Activated T-cell treated with anti-CD3 and anti-CD28 coated beads, Interleukin-2, amount 50 U/mL, for 24 hours (primary cell): ENCODE measurements at places on chromosomes 1 and 21.
A peak's percentile ranks its signal among the peaks of the same experiment; 100 is the strongest.

GRCh38 chr1:201276891-201277290 is 6.4 kb upstream of the PKP1 start:
- no peak for DNase-seq

DNA sequence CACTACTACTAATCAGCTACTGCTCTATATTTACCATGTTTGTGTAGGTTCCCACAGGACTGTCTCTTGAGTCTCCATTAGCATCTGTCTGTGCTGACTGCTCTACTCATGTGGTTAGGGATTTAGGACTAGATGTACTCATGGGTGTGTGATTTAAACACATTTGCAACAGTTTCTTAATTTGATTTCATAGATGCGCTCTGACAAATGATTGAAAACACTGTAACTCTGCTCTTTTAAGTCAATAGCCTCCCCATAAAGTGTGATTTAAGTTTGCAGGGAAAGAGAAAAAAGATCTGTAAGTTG is 809.3 kb downstream of the NCAM2 start:
- no peak for DNase-seq

DNA sequence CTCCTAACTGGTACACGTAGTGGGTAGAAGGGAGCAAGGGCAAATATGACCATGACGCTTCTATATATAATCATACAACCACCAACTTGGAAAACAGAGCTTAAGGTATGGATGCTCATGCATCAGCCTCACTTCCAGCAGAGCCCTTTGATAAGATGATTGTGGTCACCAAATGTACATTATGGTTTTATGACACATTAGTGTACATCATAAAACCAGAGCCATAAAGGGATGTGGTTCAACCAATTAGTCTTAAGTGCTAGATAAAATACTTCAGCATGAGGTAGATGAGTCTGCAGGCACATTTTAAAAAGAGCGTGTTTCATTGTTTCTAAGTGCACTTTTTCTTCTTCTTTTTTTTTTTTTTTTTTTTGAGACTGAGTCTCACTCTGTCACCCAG is 43.7 kb downstream of the NIBAN1 start:
- no peak for DNase-seq

DNA sequence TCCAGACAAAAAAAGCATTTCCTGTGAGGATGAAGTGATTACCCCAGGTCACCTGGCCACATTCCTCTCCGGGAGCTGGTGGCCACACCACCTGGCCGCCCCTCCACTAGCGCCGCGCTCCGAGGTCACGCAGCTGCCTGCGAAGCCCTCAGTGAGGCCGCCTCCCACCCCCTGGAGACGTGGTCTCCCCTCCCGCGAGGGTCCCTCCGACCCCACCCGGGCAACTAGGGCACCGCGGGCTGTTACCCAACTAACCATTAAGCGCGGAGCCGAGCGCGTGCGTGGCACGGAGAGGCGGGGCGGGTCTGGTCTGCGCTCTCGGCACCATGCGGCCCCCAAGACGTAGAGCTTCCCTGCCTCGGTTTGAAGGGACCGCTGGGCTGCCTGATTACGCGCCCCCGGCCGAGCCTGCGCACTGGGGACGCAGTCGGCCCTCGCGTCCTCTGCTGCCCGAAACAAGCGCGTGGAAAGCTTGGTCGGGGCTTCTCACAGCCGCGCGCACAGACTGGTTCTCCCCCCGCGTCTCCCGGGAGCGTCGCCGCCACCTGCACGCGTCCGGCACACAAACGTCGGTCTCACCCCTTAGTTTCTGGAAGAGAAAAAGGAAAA is 106.5 kb downstream of the SLC16A1 start:
- DNase-seq, result peak; percentile 33

GRCh38 chr1:246106342-246106763 is 400.7 kb downstream of the SMYD3 start:
- DNase-seq, result no peak

- DNase-seq, result no peak
These were observed 46.3 kb upstream of the IRF2BP2 start for GRCh38 chr1:234656070-234656895.
